ENCODE measurements at places on chromosomes 7 and 10. TPM values are rescaled to one million over a fixed set of nuclear protein-coding genes. Genes with fewer than 3 reads are reported as not detected.
A peak's percentile ranks its signal among the peaks of the same experiment; 100 is the strongest.

GRCh38 chr7:128405471-128406313, 4.1 kb downstream of the IMPDH1 start:
- peak; percentile 55 for DNase-seq

DNA sequence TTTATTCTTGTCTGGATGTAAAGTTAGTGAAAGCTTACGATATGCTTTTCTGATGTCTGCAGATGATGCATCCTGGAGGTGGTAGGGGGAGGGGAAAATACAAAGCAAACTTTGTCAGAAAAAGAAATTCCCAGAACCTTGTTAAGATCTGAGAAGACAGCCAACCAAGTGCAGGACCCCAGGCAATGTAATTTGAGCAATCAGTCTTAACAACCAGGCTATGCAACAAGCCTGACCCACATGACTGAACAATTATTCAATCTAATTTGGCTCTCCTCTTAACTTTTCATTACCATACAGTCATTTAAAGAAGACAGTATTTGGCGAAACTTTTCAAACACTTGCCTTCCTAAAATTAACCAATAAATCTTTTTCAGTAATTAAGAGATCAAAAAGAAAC, 74.5 kb downstream of the DNAJC1 start:
- no peak for DNase-seq

GRCh38 chr7:148804343-148805235, 79.5 kb downstream of the EZH2 start:
- no peak for DNase-seq

GRCh38 chr7:11120675-11121220, 147.1 kb downstream of the PHF14 start:
- no peak for DNase-seq

DNA sequence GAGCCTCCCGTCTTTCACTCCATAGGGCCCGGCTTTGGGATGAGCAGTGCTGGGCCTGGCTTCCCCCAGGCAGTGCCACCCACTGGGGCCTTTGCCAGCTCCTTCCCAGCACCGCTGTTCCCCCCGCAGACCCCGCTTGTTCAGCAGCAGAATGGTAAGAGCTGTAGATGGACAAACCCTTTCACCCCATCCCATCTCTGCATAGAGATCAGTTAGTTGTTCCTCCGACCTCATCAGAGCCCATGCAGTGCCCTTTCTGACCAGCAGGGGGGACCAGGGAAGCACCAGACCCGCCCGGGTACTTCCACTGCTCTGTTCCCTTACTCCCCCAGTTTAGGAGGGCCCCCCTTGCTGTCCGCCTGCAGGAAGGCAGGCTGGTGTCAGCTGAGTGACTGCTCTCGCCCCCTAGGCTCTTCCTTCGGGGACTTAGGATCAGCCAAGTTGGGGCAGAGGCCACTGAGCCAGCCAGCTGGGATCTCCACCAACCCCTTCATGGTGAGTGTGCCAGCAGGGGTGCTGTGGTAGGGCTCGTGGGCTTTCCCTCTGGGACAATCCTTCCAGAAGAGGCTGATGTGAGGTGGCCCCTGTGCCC, 9.8 kb downstream of the SAP25 start:
- peak; percentile 84 for DNase-seq

- no peak for DNase-seq
Observed at GRCh38 chr10:104255311-104255981, 754 bp downstream of the GSTO1 start.

- no peak for DNase-seq
Observed at GRCh38 chr10:29358010-29358616, 69.2 kb downstream of the LYZL1 start.

Gene PRTFDC1
- total RNA-seq, result 38.7 TPM

Gene PLXDC2
- 59.2 TPM for total RNA-seq

Gene TRIM73
- 2.4 TPM for total RNA-seq

Gene GHRHR
- not detected for total RNA-seq
